Pancreas (tissue), 10 donors: ENCODE measurements at places on chromosomes 1 and 21. TPM values are rescaled to one million over a fixed set of nuclear protein-coding genes. Genes with fewer than 3 reads are reported as not detected.
A peak's percentile ranks its signal among the peaks of the same experiment; 100 is the strongest.

The PAFAH2 gene
- total RNA-seq: 11.0 TPM

The CNKSR1 gene
- 16.8 TPM for total RNA-seq

The FUCA1 gene
- total RNA-seq: 8.3 TPM

- H3K36me3 ChIP-seq: no peaks in the 10 kb centered on the region
- no peak overlapping the region for H3K27ac ChIP-seq
- H3K4me1 ChIP-seq: no peaks in the 10 kb centered on the region
- no peaks in the 10 kb centered on the region for H3K27me3 ChIP-seq
Measured at GRCh38 chr1:165173818-165174217, 182.7 kb downstream of the LMX1A start.

GRCh38 chr1:207346513-207346912 is 25.0 kb downstream of the CD55 start:
- H3K4me1 ChIP-seq: no peaks in the 10 kb centered on the region
- DNase-seq: no peak
- H3K27ac ChIP-seq: no peak overlapping the region
- no peak overlapping the region for H3K4me3 ChIP-seq
- H3K27me3 ChIP-seq: no peaks in the 10 kb centered on the region

GRCh38 chr1:115717541-115717940 is 51.0 kb downstream of the CASQ2 start:
- H3K27ac ChIP-seq: no peak overlapping the region
- H3K27me3 ChIP-seq: no peaks in the 10 kb centered on the region
- DNase-seq: peak; percentile 45
- no peaks in the 10 kb centered on the region for H3K36me3 ChIP-seq
- no peaks in the 10 kb centered on the region for H3K4me1 ChIP-seq
